ENCODE measurements at places on chromosomes 16 and 17.

DNA sequence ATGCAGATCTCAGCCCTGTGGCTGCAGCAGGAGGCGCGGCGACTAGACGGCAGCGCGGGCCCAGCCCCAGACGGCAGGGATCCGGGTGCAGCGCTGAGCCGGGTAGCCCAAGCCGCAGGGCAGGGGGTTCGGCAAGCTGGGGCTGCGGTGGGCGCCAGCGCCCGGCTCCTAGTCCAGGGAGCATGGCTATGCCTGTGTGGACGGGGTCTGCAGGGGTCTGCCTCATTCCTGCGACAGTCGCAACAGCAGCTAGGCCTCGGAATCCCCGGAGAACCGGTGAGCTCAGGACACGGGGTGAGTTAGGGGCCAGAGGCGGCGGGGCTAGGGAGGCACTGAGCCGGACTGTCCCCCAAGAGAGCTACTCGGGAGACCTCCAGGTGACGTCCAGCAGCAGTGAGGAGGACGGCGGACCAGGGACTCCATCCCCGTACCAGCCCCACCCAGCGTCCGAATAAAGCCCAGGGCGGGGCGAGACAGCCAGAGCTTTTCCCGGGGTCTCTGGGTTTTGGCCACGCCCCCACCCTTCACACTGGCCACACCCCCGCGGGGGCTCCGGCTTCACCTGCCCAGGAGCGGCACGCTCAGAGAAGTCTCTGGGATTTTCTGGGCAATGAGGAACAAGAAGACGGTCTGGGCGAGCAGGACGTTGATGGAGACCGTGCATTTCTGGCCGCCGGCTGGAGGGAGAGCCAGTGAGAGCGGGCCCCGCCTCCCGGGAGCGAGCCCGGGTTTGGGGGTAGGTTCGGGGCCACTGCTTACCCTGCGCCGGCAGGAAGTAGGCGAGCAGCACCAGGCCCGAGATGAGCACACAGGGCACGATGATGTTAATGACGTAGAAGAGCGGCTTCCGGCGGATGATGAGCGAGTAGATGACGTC lies 1.1 kb downstream of the C17orf107 start:
- no peak for DNase-seq

DNA sequence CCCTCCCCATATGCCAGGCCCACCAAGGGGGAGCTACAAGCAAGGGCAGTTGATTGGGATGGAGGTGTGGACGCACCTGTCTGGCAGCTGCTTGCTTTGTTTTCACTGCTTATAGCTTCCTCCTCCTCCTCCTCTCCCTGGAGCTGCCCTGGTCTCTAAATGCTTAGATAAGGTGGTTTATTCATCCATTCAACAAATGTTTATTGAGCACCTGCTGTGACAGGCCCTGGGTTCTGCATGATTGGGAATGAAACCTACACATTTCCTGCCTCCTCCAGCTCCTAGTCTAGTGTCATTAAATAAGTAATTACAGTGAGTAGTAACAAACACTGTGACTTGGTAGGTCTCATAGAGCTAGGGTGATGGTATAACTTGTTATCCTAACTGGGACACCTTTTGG lies 17.4 kb upstream of the MAP3K14 start:
- no peak for DNase-seq

GRCh38 chr17:38897176-38897575 lies 27.3 kb downstream of the LASP1 start:
- no peak for DNase-seq

DNA sequence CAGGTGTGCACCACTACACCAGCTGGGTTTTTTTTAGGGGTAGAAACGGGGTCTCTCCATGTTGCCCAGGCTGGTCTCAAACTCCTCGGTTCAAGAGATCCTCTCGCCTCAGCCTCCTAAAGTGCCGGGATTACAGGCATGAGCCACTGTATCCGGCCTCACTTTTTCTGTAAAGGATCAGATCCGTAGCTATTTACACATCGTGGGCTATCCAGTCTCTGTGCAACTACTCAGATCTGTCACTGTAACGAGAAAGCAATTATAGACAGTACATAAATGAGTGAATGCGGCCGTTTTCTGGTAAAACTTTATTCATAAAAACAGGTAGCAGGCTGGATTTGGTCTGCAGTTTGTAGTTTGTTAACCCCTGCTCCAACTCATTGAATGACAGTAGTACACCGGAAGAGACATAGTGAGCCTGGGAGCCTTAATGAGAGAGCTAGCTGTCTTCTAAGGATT lies 44.5 kb downstream of the VMP1 start:
- no peak for DNase-seq

- DNase-seq: no peak
Measured at GRCh38 chr16:27286451-27286850, 17.9 kb upstream of the NSMCE1 start.

DNA sequence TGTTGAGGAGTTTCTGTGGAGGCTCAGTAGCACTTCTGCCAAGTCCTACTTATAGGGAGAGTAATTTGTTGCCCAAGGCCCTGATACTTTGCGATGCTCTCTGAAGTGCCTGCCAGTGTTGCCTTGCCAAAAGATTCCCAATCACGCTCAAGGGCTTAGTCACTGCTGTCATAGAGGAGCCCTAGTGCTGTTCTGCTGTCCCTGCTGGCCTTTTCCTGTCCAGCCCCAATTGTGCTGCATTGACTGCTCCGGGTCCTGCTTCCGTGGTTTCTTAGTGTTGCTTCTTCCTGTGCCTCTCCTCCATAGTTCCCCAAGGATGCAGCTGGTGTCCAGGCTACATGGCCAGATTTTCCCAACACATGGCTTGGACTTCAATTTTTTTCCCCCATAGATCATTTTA lies 13.9 kb downstream of the NUP93 start:
- no peak for DNase-seq
